ENCODE measurements at places on chromosomes 13 and 19.

- DNase-seq, result peak; percentile 83
These were observed 5.8 kb upstream of the FCGRT start for GRCh38 chr19:49506575-49507105.

GRCh38 chr13:71939186-71939585, 72.2 kb upstream of the DACH1 start:
- DNase-seq, result no peak

- no peak for DNase-seq
These were observed 275.8 kb upstream of the SOX1 start for GRCh38 chr13:111791131-111791530.

GRCh38 chr13:30731361-30732045, 3.8 kb upstream of the ALOX5AP start:
- no peak for DNase-seq

GRCh38 chr13:91904005-91904404, 505.6 kb downstream of the GPC5 start:
- DNase-seq, result no peak

DNA sequence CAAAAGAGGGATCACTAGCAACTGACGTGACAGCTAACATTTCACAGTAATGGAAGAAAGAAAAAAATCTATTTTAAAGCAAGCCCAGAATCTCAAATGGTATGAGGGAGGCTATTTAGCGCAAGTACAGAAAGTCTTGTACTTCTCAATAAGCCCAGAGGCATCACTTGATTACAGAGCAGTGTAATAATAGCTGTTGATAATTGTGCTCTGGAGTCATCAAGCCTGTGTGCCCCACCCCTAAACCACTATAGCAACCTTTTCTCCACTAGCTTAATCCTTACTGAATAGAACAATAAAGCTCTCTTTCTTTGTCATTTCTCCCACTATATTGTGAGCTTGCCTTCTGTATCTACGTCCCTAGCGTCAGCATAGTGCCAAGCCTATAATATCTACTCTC, 56.6 kb downstream of the FREM2 start:
- DNase-seq, result no peak

DNA sequence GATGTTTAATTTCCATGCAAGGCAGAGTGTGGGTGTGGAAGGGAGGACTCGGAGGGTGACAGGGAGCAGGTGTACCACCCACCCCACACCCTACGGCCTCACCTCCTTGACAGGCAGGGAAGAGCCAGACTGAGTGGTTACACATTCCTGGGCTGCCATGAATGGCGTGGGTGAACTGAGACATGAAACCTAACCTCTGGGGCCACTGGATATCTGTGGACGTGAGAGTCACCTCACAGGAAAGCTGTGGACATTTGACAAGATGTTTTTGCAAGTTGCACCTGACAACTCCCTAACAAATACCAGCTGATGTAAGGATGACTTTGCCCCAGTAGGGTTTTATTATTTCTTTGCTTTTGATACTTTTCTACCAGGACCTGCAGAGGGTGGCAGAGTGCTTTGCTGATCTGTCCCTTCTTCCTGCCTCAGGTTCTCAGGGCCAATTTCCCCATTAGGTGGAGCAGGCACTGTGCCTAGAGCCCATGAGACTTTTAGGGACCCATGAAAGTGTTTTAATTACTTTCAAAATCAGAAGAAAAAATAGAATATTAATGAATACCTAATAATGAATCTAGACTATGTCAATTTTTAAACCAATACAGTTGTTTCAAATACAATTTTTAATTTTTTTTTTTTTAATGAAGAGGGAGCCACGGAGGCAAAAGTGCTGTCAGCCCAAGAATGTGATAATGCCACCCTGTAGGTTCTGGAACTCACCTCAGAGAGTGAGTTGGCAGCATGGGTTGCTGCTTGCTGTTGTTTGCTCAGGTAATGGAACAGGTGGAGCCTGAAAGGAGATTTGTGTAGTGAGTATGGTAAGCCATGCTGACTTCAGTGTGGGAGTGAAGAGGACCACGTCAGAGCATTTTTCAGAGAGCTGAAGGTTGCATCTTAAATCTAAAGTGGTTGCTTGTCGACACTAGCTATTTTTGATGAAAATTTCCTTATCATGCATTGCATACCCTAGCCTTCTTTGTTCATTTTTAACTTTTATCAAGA, 58.0 kb upstream of the CYSLTR2 start:
- DNase-seq, result peak; percentile 63

DNA sequence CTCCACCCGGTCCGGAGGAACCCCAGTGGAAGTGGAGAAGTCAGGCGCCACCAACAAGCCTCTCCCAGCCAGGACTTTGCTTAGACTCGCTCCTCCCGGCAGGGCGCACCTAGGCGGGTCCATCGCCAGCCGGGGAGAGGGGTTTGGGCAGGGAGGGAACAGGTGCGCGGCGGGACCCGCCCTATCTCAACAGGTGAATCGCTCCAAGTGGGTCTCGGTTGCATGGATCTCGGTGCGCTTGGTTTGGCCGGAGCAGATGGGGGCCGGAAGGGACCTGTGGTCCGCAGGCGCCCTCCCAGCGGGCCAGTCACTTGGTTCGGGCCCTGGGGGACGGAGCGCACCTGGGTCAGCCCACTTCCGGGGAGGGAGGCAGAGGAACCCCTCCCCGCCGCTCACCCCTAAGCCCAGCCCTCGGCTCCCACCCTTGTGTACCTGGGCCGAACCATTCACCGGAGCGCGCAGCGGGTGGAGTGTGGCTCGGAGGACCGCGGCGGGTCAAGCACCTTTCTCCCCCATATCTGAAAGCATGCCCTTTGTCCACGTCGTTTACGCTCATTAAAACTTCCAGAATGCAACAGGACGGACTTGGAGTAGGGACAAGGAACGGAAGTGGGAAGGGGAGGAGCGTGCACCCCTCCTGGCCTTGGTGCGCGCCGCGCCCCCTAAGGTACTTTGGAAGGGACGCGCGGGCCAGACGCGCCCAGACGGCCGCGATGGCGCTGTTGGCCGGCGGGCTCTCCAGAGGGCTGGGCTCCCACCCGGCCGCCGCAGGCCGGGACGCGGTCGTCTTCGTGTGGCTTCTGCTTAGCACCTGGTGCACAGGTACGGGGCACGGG, at the start of gene LSR:
LSR (plus strand) TSS at position 693 of the 836 bp plus-strand sequence; CDS start at position 714, 21 bp downstream.
- DNase-seq, result no peak

GRCh38 chr19:1065606-1066109, 1.3 kb upstream of the ARHGAP45 start:
- DNase-seq, result no peak

GRCh38 chr19:32373585-32374295, 28.3 kb downstream of the ZNF507 start:
- no peak for DNase-seq

All from inflammatory macrophage treated with lipopolysaccharide for 1 hour (primary cell).